ENCODE measurements at places on chromosomes 7 and 10. TPM values are rescaled to one million over a fixed set of nuclear protein-coding genes. Genes with fewer than 3 reads are reported as not detected.
A peak's percentile ranks its signal among the peaks of the same experiment; 100 is the strongest.

GRCh38 chr7:151437866-151438516 lies 1.9 kb downstream of the CRYGN start:
- H3K4me3 ChIP-seq, result no peak overlapping the region
- H3K27me3 ChIP-seq, result peaks cover 36% of the 10 kb centered on the region
- H3K4me1 ChIP-seq, result peaks cover 8% of the 10 kb centered on the region
- no peak overlapping the region for H3K27ac ChIP-seq
- no peaks in the 10 kb centered on the region for H3K36me3 ChIP-seq

DNA sequence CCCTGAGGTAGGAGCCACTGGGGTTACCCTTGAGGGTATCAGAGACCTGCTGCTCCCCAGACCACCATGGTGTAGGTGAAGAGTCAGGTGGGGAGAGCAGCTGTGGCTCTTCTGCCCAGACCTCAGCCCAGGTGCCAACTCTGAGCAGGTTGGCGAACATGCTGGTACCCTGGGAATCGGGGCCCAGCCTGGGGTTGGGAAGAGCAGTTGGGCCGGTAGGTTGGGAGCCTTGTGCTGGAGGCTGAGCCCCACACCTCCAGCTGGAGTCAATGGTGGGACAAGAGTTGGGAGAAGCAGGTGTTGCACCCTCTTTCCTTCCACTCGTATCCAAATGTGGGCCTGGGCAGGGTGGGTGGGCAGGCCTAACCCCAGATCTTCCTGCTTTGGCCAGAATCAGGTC lies 114.5 kb downstream of the CDH23 start:
- no peaks in the 10 kb centered on the region for H3K4me1 ChIP-seq
- no peak for DNase-seq
- H3K27ac ChIP-seq, result no peak overlapping the region
- no peaks in the 10 kb centered on the region for H3K36me3 ChIP-seq
- peaks cover 30% of the 10 kb centered on the region for H3K27me3 ChIP-seq

GRCh38 chr7:42023262-42023661 lies 213.7 kb downstream of the GLI3 start:
- peaks cover 13% of the 10 kb centered on the region for H3K36me3 ChIP-seq
- H3K4me3 ChIP-seq, result no peak overlapping the region
- H3K27ac ChIP-seq, result no peak overlapping the region
- DNase-seq, result no peak
- H3K27me3 ChIP-seq, result no peaks in the 10 kb centered on the region

- H3K4me1 ChIP-seq, result peaks cover 8% of the 10 kb centered on the region
- DNase-seq, result no peak
- H3K27me3 ChIP-seq, result peaks cover 4% of the 10 kb centered on the region
- H3K27ac ChIP-seq, result no peak overlapping the region
Measured at GRCh38 chr7:158834878-158835784, 5.8 kb upstream of the ESYT2 start.

DNA sequence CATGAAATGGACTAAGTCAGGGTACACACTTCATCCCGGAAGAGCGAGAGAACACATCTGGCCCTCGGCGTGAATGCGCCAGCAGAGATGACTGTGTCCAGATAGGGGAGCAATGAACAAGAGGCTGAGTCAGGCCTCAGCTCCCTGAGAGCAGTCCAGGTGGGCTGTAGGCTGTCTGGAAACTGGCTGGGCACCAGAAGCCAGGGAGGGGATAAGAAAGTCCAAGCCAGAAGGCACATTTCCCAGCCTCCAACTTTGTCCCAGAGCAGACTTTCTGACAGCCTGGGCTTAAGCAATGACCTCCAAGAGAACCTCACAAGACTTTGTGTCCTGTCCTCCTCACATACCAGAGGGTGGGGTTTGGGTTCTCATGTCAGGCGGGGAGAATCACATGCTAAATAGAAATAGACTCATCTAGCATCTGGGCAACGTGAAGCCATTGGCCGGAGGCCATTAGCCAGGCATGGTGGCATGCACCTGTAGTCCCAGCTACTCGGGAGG lies 157.2 kb downstream of the ARHGAP12 start:
- no peaks in the 10 kb centered on the region for H3K27me3 ChIP-seq
- H3K36me3 ChIP-seq, result peaks cover 4% of the 10 kb centered on the region
- peaks cover 39% of the 10 kb centered on the region for H3K4me1 ChIP-seq
- DNase-seq, result peak; percentile 41
- peak overlapping the region; percentile 87 for H3K27ac ChIP-seq

DNA sequence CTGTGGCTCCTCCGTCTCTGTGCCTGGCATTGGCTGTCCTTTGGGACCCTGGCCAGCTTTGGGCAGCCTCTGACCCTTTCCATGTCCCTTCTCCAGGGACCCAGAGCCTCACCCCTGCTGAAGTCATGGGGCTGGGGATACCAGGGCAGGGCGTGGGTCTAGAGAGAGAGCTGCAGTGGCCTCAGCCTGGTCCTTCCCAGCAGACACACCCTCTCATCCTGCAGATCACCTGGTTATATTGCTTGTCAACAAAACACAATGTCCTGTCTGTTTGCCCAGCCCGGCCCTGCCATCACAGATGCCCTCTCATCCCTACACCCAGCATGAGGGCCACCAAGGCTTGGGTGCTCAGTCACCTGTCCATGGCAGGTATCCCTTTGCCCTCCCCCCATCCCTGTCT lies 1.8 kb downstream of the MUC17 start:
- no peak overlapping the region for H3K27ac ChIP-seq
- no peak overlapping the region for H3K4me3 ChIP-seq
- no peak for DNase-seq

- H3K27ac ChIP-seq, result no peak overlapping the region
- H3K36me3 ChIP-seq, result no peaks in the 10 kb centered on the region
- H3K4me3 ChIP-seq, result no peak overlapping the region
- DNase-seq, result no peak
- H3K4me1 ChIP-seq, result no peaks in the 10 kb centered on the region
Measured at GRCh38 chr7:22329816-22330524, 27.0 kb downstream of the RAPGEF5 start.

- H3K36me3 ChIP-seq, result peaks cover 13% of the 10 kb centered on the region
- peaks cover 16% of the 10 kb centered on the region for H3K4me1 ChIP-seq
- H3K27ac ChIP-seq, result peak overlapping the region; percentile 94
- no peaks in the 10 kb centered on the region for H3K27me3 ChIP-seq
Measured at GRCh38 chr10:100528921-100529474, 673 bp downstream of the NDUFB8 start.

DNA sequence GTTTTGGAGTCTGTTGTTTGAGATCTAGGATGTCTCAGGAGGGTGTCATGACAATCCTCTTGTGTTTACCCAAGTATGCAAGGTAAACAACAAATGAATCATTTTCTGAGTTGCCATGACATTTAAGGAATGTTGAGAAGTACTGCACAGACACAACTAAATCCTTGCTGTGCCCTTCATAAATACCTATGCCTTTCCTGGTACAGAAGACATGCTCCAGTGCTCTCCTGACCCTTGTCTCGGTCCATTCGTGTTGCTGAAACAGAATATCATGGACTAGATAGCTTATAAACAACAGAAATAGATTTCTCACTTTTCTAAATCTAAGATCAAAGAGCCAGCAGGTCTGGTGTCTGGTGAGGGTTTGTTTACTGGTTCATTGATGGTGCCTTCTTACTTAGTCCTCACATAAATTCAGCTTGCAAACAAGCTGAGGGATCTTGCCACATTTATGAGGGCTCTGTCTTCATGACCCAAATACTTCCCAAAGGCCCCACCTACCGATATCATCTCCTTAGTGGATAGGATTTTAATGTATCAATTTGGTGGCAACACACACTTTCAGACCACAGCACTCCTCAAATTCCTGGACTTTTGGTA lies 341.8 kb upstream of the SEMA3A start:
- H3K4me1 ChIP-seq, result peaks cover 26% of the 10 kb centered on the region
- H3K4me3 ChIP-seq, result no peak overlapping the region
- peak; percentile 55 for DNase-seq

TUBGCP2 gene
- 77.4 TPM for total RNA-seq

AZGP1 gene
- total RNA-seq, result not detected

LARP4B gene
- total RNA-seq, result 84.0 TPM

IDI2 gene
- not detected for total RNA-seq

GET4 gene
- 21.3 TPM for total RNA-seq

ACBD7 gene
- 0.92 TPM for total RNA-seq

SPDYE1 gene
- not detected for total RNA-seq

HTR5A gene
- not detected for total RNA-seq

Data from HFFc6 (cell line).